Amniotic stem cell (primary cell): ENCODE measurements at places on chromosomes 7 and 10.

- no peak for DNase-seq
Observed at GRCh38 chr7:50853311-50853710, 70.6 kb upstream of the GRB10 start.

DNA sequence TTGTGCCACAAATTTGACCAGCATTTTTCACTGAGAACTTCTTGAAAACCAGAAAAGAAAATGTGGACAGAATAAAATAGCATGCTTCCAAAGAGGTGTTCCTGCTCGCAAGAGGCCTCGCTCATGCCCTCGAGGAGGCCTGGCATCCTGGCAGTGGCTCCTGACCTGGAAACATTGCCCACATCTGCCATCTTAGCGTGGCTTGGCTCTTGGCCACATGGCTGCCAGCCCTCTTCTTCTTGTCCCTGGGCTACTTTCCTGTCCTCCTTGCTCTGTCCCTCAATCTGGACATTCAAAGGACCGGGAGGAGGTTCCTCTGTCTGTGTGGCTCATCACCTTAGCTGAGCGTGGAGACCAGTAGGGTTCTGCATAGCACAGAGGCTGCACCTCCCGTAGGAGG is 131.6 kb upstream of the TMEM72 start:
- DNase-seq, result no peak

- no peak for DNase-seq
Observed at GRCh38 chr7:126398851-126399529, 853.8 kb downstream of the GRM8 start.

- DNase-seq, result no peak
Observed at GRCh38 chr7:44140341-44140740, 791 bp downstream of the MYL7 start.

GRCh38 chr7:53984776-53985175 is 557.4 kb upstream of the VSTM2A start:
- no peak for DNase-seq

- no peak for DNase-seq
Observed at GRCh38 chr10:50419091-50419490, 167.8 kb upstream of the ASAH2 start.
